SK-MEL-5 (cell line): ENCODE measurements at places on chromosomes 2 and 18.

DNA sequence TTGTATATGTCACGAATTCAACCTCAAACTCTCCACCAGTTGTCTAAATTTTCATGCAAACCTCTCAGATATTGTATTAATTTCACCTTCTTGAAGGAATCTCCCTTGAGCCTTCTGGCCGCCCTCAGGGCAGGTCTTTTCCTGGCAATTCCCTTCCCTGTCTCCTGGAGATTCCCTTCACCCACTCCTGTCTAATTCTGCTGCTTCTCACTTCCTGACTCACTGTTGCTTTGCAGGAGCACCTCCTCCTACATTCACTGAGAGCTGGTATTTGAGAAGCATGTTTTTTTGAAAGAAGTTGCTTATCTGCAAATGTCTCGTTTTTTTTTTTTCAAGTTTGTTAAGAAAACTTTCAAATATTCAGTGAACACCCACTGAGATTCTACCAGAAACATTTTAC, 79.9 kb upstream of the OTOS start:
- no peak for DNase-seq

DNA sequence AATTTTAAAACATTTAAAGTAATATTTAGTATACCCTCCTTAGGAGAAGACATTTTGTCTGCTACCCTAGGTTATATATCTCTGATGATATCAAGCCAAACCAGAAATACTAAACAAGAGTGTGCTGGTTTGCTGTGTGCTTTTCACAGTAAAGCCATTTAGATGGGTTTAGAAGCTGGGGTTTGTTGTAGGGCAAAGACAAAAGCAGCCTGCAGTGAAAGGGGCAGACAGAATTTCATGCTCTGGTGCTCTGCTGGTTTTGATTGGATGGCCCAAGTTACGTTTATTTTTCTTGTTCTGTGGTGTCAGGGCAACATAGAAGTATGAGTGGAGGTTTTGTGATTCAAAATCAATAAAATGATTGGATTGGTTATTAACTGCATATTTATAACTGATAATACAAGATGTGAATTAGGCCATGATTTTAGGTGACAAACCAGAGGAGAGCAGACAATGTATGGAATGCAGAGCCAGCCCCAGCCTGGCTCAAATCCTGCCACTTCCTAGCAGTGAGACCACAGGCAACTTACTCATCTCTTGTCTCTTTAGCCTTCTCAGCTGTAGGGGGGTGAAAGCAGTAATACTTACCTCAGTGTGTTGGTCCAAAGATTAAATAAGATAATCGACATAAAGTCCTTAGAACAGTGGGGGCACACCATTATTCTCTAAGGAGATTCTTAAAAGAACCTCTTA, 30.9 kb upstream of the IER3IP1 start:
- no peak for DNase-seq

- DNase-seq = peak; percentile 69
These were observed 61.4 kb downstream of the SOS1 start for GRCh38 chr2:39059366-39059952.

DNA sequence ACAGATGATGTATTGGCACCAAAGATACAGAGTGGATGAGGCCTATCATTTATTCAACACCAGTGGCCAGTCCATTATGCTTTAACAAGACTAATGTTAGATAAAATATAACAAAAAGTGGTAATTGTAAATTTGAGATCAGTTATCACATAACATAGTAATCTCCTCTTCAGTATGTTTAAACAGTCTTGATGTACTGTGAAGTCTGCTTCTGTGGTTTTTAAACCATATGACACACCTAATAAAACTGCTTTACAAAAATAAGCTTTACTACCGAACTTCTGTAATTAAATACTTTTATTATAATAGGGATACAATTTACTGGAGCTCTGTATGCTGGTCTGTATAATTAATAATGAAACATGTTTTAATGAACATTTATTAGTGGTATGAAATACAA, 2156.1 kb upstream of the CELF4 start:
- DNase-seq = no peak

DNA sequence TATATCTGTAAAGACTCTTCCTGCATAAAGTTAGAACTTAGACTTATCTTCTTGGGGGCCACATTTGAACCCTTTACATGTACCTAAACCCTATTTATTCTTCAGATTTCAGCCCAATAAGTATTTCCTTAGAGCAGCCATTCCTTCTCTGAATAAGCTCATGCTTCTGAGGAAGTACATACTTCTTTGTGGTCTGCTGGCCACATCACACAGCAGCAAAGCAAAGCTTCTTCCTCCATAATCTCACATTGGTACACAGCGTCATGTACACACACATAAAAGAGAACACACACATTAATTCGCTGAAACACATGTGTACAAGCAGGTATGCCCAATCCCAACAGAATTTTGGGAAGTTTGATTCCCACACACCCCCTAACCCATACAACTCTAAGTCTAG, 331.0 kb downstream of the CDH2 start:
- DNase-seq = no peak
